ENCODE measurements at places on chromosomes 7 and 10. TPM values are rescaled to one million over a fixed set of nuclear protein-coding genes. Genes with fewer than 3 reads are reported as not detected.

- peaks cover 52% of the 10 kb centered on the region for H3K4me1 ChIP-seq
- no peak for DNase-seq
- peaks cover 6% of the 10 kb centered on the region for H3K36me3 ChIP-seq
- peak overlapping the region; percentile 1 for H3K4me3 ChIP-seq
Observed at GRCh38 chr7:77197141-77197540, 2.5 kb downstream of the FGL2 start.

- peak overlapping the region; percentile 85 for H3K27ac ChIP-seq
- H3K4me3 ChIP-seq: peak overlapping the region; percentile 51
- no peak for DNase-seq
- peaks cover 78% of the 10 kb centered on the region for H3K4me1 ChIP-seq
Observed at GRCh38 chr7:130996833-130997231, 262.8 kb upstream of the KLF14 start.

DNA sequence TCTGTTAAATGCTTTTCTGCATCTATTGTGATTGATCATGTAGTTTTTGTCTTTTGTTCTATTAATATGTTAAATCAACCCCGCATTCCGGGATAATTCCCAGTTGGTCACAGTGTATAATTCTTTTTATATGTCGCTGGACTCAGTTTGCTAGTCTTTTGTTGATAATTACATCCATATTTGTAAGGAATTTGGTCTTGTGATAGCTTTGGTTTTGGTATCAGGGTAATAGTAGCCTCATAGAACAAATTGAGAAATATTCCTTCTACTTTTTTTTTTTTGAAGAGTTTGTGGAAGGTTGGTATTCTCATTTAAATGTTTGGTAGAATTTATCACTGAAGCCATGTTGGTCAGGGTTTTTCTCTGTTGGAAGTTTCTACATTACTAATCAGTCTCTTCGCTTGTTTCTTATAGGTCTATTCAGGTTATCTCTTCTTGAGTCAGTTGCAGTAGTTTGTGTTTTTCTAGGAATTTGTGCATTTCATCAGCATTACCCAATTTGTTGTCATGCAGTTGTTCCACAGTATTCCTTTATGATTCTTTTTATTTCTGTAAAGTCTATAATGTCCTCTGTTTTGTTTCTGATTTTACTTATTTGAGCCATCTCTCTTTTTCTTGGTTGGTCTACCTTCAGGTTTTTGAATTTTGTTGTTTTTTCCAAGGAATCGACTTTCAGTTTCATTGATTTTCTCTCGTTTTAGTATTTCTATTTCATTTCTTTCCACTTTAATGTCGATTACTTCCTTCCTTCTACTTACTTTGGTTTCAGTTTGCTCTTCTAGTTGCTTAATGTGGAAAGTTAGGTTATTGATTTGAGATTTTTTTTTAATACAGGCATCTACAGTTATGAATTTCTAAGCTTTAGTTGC lies 64.6 kb upstream of the GJD4 start:
- H3K27me3 ChIP-seq: no peaks in the 10 kb centered on the region
- peaks cover 28% of the 10 kb centered on the region for H3K4me1 ChIP-seq
- H3K27ac ChIP-seq: peak overlapping the region; percentile 78
- peak overlapping the region; percentile 33 for H3K4me3 ChIP-seq
- H3K36me3 ChIP-seq: peaks cover 61% of the 10 kb centered on the region
- no peak for DNase-seq

- H3K4me1 ChIP-seq: peaks cover 8% of the 10 kb centered on the region
- H3K27me3 ChIP-seq: no peaks in the 10 kb centered on the region
- no peak for DNase-seq
- H3K4me3 ChIP-seq: no peak overlapping the region
Observed at GRCh38 chr10:46239247-46239646, 47.5 kb upstream of the ANTXRL start.

DNA sequence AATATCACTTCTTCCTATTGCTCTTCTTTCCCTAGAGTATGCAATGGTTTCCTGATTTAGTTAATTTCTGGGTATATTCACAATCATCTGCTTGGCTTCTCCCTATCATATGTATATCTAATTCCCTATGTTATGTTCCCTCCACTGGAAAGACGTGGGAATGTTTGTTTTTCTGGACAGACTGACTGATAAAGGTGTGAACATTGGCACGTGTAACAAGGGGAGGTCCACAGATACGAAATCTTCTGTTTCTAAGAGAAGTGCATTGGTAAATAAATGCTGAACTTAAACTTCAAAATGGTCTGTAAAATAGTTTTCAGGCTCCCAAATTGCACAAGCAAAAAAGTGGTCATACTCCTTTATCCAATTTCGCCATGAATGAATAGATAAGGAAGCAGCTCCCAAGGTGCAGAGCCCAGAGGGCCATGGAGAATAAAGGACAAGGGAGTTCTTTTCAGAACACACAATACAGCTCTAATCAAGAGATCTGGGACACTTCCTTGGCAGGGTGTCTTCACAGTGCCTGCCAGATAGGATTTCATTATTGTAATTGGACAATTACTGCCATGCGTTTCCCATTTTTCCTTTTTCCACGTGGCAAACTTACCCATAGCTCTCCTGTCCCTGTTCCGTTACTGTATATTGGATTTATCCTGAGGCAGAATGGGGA lies 141.9 kb downstream of the RNF133 start:
- H3K4me3 ChIP-seq: no peak overlapping the region
- no peaks in the 10 kb centered on the region for H3K27me3 ChIP-seq
- H3K4me1 ChIP-seq: no peaks in the 10 kb centered on the region

DNA sequence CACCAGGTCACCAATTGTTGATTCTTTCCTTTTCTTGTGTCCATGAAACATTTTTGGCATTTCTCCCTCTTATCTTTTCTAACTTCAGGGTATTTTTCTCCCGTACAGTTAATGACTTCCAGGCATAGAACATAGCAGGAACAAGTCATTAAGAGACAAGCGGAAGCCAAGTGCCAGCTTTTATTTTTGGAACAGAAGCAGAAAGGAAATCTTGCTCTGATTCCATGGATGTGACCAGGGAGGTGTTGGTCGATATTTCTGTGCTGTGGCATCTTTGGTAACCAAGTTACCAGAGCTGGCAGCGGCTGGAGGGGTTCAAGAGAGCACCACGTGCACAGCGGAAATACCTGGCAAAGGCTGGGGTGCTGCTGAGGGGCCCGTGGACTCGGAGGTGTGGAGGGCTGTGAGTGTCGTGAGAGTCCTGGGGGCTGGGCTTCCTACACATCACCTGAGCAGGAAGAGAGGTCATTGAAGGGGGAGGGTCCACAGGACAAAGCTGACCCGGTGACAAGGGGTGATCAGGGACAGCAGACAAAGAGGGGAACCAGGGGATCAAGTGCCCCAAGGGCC lies 1.8 kb downstream of the LLCFC1 start:
- no peak overlapping the region for H3K4me3 ChIP-seq
- no peak for DNase-seq
- H3K27me3 ChIP-seq: peaks cover 11% of the 10 kb centered on the region
- H3K36me3 ChIP-seq: no peaks in the 10 kb centered on the region

GRCh38 chr7:106129291-106129690 lies 17.2 kb upstream of the SYPL1 start:
- peaks cover 32% of the 10 kb centered on the region for H3K27me3 ChIP-seq
- no peak for DNase-seq
- no peak overlapping the region for H3K4me3 ChIP-seq
- peaks cover 11% of the 10 kb centered on the region for H3K4me1 ChIP-seq
- no peaks in the 10 kb centered on the region for H3K36me3 ChIP-seq

DNA sequence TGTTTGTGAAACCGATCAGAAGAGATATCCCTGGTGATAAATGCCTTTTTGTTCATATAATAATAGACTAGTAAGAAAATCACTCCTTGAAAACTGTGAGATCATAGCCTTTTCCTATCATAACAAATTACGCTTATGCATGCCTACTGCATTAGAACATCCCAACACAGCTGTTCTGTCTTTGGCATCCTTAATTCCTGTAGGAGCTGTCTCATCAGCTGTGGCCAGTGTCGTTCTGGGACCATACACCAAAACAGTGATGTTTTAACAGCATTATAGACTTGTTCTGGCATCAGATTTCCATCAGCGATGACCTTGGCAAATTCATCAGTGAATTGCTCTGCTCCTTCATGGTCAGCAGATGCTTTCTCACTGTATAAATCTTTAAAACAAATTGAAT lies 423.6 kb upstream of the LRGUK start:
- no peak overlapping the region for H3K4me3 ChIP-seq
- no peaks in the 10 kb centered on the region for H3K36me3 ChIP-seq
- no peak for DNase-seq

GRCh38 chr7:50504646-50505546 lies 54.7 kb upstream of the FIGNL1 start:
- peaks cover 3% of the 10 kb centered on the region for H3K27me3 ChIP-seq
- DNase-seq: no peak
- H3K4me1 ChIP-seq: no peaks in the 10 kb centered on the region
- H3K4me3 ChIP-seq: no peak overlapping the region
- no peaks in the 10 kb centered on the region for H3K36me3 ChIP-seq

The FXYD4 gene
- total RNA-seq: not detected

The CACNA2D1 gene
- total RNA-seq: not detected

The NACAD gene
- 0.60 TPM for total RNA-seq

The MYL10 gene
- not detected for total RNA-seq

The CPED1 gene
- total RNA-seq: not detected

Data from activated CD4-positive, alpha-beta memory T cell treated with anti-CD3 and anti-CD28 coated beads, Interleukin-2, amount 10 ng/mL, durations not matched to agents 7 days and 5 days (primary cell).